ENCODE measurements at places on chromosomes 3 and 15.

- no peak for DNase-seq
Observed at GRCh38 chr3:139988472-139989156, 53.6 kb downstream of the CLSTN2 start.

DNA sequence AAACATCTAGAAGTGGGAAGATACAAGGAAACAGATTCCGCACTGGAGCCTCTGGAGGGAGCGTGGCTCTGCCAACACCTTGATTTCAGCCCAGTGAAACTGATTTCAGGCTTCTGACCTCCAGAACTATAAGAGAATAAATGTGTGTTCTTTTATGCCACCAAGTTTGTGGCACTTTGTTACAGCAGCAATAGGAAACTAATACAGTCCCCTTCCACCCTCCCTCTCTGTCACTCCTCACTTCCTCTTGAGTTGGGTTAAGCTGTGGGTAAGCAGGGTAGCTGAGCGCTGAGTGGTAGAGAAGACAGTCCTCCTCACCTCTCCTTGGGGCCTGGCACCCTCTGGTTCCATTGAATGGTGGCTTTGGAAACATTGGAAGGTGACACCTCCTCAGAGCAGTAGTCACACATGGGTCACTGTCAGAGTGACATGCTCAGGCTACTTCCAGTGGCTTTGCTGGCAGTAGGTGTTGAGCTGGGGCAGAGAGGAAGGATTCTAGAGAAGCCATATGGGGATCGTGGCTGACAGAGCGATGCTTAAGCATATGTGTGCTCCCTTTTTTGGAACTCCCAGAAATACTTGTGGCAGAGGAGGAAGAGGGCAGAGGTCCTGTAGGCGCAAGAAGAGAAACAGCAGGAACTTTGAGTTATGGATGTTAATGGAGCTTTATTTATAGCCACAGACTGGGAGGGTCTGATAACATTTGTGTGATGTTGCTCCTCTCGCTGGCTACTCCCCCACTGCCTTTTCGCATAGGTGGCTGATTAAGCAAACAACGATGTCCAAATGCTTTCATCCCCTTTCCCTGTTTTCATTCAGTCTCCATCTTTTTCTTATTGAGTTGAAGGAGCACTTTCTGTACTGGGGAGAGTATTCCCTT, 14.8 kb upstream of the HCN4 start:
- DNase-seq = no peak

DNA sequence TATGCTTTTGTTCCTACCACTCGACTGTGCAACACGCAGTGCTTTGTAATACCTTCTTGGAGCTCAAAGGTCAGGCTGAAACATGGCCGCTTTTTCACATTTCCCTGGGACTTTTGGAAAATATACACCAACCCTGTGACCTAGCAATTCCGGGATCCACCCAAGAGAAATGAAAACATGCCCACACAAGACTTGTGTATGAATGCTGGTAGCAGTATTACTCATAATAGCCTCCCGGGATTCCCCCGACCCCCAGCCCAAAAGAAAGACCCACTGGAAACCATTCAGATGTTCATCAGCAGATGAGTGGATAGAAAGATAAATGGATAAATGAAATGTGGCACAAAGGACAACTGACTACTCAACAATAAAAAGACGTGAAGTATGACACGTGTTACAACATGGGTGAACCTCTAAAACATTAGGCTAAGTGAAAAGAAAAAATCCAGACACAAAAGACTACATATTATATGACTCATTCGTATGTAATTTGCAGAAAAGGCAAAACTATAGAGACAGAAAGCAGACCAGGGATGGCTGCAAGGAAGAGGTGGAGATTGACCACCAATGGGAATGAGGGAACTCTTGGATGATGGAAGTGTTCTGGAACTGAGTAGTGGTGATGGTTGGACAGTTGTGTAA, 104.1 kb downstream of the PGPEP1L start:
- peak; percentile 36 for DNase-seq

GRCh38 chr3:126018995-126019394, 50.0 kb downstream of the ROPN1B start:
- DNase-seq = no peak

GRCh38 chr3:54034971-54035370, 87.4 kb upstream of the CACNA2D3 start:
- DNase-seq = no peak

GRCh38 chr3:49263159-49263889, 13.7 kb downstream of the C3orf62 start:
- no peak for DNase-seq

- no peak for DNase-seq
Observed at GRCh38 chr3:11054739-11055438, 62.3 kb downstream of the SLC6A1 start.

DNA sequence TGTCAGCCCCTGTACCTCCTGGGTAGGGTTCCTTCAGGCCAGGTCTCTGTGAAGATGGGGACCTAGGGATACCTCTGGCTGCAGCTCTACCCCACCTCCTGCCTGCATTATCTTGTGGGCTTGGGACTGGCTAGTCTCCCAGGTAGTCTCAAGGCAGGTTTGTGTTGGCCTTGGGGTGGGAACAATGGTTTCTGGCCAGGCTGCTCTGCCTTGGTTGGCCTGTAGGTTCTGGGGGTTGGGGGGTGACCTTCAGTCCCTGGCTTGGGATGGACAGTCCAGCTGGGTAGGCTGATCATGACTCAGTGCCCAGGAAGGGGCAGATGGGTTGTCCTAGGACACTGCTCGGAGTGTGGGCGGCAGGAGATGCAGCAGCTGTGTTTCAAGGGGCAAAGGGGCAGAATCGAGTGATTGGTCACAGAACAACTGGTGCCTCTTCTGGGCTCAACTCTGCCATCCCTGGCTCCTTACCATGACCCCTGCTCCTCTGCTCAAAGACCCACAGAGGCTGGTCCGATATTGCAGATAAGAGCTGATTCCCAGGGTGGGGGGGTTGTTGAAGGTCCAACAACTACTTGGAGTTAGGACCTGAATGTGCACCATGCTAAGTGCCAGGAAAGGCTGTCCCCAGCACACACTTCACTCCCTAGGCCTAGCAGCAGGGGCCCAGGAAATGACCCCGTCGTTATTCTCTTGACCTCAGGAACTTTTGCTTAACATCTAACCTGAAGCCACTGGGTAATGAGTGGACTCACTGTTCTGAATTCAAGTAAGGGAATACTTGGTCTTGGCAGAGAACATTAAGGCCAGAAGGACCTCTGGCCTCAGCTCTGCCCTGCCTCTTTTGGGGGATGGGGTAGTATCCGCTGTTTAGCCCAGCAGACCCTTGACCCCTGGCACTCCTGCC, 18.1 kb upstream of the BSN start:
- DNase-seq = no peak

DNA sequence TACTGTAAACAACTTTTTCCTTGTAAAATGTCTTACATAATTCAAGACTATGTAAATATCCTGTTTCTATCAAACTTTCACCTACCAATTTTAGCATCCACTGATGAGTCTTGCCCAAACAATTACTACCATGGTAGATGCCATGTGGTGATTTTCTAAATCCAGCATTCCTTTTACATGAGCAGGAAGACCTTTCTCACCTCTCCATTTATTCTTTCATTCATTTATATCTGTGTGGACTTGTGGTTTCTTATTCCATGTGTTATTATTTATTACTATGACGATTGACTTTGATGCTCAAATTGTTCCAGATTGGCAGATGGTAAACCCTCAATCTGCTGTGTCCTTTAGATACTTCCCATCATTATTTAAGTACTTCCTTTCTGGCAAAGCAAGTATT, 62.4 kb downstream of the IFT57 start:
- DNase-seq = peak; percentile 41

DNA sequence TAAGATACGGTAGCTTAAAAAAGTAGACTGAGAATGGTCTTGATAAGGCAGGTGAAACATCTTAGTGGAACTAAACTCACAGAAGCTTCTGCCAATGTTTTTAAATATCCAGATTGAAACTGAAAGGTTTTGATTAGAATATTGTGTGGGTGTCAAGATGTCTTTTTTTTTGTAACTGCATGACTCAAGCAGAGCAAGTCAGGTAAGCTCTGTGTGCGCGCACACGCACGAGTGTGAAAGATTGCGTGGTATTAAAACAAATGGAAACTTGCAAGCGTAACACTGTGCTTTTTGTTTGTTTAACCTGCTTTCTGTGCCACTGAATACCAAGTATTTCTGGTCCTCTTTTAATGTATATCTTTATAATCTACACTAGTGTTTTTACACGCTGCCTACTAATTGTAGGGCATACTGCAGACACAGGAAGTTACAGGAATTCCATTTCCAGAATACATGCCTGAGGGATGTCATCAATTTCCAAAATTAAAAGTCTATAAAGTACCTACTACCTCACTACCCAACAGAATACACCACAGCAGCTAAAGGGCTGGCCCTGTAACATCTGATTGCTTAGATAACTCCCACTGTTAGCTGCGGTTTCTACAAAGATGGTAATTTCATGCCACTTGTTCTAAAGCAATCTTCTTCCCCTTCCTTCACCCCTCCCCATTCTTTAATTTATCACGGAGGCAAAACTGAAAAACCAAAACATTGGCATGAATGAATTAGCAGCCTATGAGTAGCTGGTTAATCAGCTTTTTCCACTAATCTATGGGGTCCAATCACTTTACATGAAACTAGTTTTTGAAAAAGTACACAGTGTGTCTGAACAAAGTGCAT, 472.8 kb downstream of the SHQ1 start:
- no peak for DNase-seq
